SW480 (cell line): ENCODE measurements at places on chromosomes 4 and X.

GRCh38 chrX:1283741-1284140, 15.1 kb downstream of the CSF2RA start:
- DNase-seq: peak; percentile 18

DNA sequence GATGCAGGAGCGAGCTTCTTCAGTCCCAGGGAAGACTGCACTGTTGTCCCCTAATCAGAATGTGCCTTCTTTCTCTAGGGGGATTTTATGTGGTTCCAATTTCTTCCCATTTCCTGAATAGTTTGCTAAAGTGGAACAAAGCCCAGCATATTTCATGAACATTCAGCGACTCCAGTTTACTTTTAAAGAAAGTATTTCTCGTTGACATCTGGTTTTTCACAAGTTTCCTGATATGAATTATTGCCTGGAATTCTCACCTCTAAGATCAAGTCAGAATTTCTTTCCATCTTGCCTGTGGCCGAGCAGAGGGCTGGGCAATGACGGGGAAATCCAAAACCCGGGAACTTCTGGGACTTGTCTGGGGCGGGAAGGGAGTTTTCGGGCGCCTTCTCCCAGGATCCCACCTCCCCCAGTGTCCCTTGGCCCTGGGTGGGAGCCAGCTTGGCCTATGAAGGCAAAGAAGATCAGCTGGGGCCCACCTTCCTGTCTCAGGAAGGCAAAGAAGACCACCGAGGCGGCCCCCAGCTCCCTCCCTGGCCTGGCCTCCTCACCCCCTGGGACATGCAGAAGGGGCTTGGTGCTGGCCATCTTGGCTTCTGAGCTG, 15.4 kb downstream of the SORCS2 start:
- no peak for DNase-seq

DNA sequence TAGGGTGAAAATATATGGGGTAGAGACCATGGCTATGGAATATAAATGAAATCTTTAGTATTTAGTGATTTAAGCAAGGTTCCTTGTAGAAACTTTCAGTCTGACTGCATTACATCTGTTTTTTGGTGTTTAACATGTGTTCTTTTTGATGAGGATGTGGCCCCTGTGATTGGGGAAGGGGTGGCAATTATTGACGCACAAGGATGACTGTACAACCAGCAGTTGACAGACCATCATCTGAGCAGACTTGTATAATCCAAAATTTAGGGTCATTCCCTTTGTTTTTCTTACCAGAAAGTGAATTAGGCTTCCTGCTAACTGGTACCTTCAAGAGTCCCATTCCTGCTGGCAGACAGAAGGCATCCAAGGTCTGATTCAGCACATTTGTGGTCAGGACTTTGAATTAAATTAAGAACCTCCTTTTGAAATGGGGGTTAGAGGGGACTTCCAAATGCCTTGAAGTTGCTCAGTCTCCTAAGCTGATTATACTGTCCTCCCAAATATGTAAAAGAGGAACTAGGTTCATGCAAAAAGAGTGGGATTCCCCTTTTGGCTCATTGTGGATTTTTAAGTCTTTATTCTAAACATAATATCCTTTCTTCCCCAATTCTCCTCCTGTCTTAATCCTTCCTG, 112.4 kb upstream of the CXCL13 start:
- DNase-seq: no peak

GRCh38 chr4:58507079-58507478, 1396.9 kb upstream of the IGFBP7 start:
- no peak for DNase-seq

GRCh38 chr4:164846566-164846965, 30.4 kb upstream of the APELA start:
- no peak for DNase-seq

- DNase-seq: no peak
These were observed 1080.3 kb downstream of the ARAP2 start for GRCh38 chr4:35164063-35164462.
